ENCODE measurements at places on chromosomes 16 and 17. TPM values are rescaled to one million over a fixed set of nuclear protein-coding genes. Genes with fewer than 3 reads are reported as not detected.

CD68 gene
- total RNA-seq, result 15.8 TPM

ATP1B2 gene
- total RNA-seq, result 8.3 TPM

CETP gene
- 24.0 TPM for total RNA-seq

AANAT gene
- total RNA-seq, result not detected

SLC6A2 gene
- not detected for total RNA-seq

DNA sequence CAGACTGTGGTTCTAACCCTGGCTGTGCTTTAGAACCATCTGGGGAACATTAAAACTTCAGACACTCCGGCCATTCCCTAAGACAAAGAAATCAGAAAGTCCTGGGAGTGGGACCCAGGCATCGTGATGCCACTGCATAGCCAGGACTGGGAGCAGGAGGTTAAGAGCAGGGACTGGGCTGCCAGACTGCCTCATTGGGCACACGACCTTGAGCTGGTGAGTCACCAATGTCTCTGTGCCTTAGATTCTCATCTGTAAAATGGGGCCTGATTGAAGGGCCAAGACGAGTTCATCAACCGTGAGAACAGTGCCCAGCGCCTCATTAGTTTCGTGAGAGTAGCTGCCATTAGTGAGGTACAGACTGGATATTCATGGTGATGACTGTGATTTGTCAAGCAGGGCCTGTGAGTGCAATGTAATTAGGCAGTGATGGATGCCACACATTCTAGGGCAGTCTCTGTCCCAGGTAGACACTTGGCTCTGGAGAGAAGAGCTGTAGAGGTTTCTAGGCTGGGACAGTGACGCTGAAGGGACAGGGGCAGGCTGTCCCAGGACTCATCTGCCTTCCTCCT lies 196.8 kb downstream of the NTN1 start:
- peaks cover 4% of the 10 kb centered on the region for H3K36me3 ChIP-seq
- H3K4me1 ChIP-seq, result no peaks in the 10 kb centered on the region
- no peak overlapping the region for H3K27ac ChIP-seq
- no peak overlapping the region for H3K4me3 ChIP-seq
- H3K27me3 ChIP-seq, result no peaks in the 10 kb centered on the region

GRCh38 chr16:53061256-53061655 lies 6.5 kb downstream of the CHD9 start:
- H3K27ac ChIP-seq, result no peak overlapping the region
- H3K36me3 ChIP-seq, result no peaks in the 10 kb centered on the region

DNA sequence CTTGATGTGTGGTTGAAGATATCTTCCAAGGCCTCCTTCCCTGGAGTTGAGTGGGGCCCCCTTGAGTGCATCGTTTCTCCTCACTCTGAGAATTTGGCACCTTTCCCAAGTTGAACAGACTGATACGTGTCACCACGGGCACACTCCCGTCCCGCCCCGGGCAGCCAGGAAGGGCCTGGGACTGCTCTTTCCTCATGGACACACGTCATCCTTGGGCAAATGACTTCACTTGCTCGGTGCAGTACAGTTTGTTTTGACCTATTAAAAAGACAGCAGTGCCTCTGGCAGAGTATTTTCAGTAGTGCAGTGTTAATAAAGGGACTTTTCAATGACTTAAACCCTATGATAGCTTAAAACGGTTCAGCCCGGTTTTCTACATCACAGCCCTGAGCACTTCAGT lies 59.9 kb downstream of the SEC14L1 start:
- no peaks in the 10 kb centered on the region for H3K27me3 ChIP-seq
- H3K4me1 ChIP-seq, result no peaks in the 10 kb centered on the region
- peaks cover 32% of the 10 kb centered on the region for H3K36me3 ChIP-seq

DNA sequence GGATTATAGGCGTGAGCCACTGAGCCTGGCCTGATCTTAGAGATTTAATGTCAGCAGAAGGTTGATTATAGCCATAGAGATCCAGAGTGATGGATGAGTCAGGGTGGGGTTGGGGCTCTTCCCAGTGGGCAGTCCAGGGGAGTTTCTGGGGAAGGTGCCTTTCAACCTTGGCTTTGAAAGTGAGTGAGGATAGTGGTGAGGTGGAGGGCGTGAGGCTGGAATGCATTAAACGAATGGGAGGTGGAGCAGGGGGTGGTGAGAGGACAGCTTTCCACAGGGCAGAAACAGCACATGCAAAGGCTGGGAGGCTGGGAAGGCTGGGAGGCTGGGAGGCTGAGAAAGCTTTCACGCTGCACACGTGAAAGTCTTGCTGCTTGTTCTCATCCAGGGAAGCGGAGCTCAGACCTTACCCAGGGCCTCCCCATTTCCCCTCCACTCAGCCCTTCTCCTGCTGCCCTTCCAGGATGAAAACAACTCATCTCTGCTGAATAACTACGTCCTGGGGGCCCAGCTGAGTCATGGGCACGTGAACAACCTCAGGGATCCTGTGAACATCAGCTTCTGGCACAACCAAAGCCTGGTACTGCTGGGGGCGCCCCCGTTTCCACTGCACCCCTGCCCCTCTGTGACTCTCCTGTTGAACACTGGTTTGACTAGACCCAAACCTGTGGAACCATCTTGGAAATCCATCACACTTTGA lies 22.3 kb downstream of the ADGRG5 start:
- no peaks in the 10 kb centered on the region for H3K36me3 ChIP-seq
- H3K4me3 ChIP-seq, result no peak overlapping the region
- no peak overlapping the region for H3K27ac ChIP-seq
- no peaks in the 10 kb centered on the region for H3K4me1 ChIP-seq
- DNase-seq, result no peak
- H3K27me3 ChIP-seq, result no peaks in the 10 kb centered on the region

GRCh38 chr17:69390795-69391501 lies 23.5 kb upstream of the MAP2K6 start:
- H3K4me3 ChIP-seq, result peak overlapping the region; percentile 77
- H3K27ac ChIP-seq, result no peak overlapping the region
- no peaks in the 10 kb centered on the region for H3K4me1 ChIP-seq
- no peak for DNase-seq
- no peaks in the 10 kb centered on the region for H3K36me3 ChIP-seq
- no peaks in the 10 kb centered on the region for H3K27me3 ChIP-seq

DNA sequence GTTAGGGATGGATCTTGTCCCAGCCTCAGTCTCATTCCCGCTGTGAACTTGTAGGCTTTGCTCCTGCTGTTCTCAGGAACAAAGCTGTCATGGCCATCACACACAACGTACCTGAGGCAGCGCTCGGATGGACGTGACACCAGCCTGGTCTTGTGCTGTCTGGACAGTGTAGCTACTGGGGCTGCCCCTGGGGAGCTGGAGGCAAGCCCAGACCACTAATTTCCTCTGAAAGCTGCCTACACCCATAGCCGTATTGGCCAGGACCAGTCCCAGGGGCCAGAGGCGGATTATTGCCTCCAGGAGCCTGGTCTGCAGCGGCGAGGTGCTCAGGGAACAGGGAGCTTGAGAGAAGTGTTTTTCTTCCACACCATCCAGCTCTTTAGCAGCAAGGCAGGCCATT lies 11.7 kb downstream of the ZNHIT3 start:
- DNase-seq, result no peak
- peaks cover 47% of the 10 kb centered on the region for H3K36me3 ChIP-seq
- H3K27me3 ChIP-seq, result no peaks in the 10 kb centered on the region
- no peak overlapping the region for H3K27ac ChIP-seq
- H3K4me1 ChIP-seq, result peaks cover 13% of the 10 kb centered on the region
- no peak overlapping the region for H3K4me3 ChIP-seq

- H3K27me3 ChIP-seq, result no peaks in the 10 kb centered on the region
- DNase-seq, result no peak
- H3K36me3 ChIP-seq, result no peaks in the 10 kb centered on the region
- no peak overlapping the region for H3K4me3 ChIP-seq
- H3K4me1 ChIP-seq, result peaks cover 5% of the 10 kb centered on the region
Observed at GRCh38 chr17:74190154-74190553, 13.3 kb upstream of the RPL38 start.

- no peak overlapping the region for H3K4me3 ChIP-seq
- no peaks in the 10 kb centered on the region for H3K4me1 ChIP-seq
- H3K27me3 ChIP-seq, result no peaks in the 10 kb centered on the region
- DNase-seq, result no peak
Observed at GRCh38 chr16:69005641-69006355, 99.7 kb upstream of the HAS3 start.

DNA sequence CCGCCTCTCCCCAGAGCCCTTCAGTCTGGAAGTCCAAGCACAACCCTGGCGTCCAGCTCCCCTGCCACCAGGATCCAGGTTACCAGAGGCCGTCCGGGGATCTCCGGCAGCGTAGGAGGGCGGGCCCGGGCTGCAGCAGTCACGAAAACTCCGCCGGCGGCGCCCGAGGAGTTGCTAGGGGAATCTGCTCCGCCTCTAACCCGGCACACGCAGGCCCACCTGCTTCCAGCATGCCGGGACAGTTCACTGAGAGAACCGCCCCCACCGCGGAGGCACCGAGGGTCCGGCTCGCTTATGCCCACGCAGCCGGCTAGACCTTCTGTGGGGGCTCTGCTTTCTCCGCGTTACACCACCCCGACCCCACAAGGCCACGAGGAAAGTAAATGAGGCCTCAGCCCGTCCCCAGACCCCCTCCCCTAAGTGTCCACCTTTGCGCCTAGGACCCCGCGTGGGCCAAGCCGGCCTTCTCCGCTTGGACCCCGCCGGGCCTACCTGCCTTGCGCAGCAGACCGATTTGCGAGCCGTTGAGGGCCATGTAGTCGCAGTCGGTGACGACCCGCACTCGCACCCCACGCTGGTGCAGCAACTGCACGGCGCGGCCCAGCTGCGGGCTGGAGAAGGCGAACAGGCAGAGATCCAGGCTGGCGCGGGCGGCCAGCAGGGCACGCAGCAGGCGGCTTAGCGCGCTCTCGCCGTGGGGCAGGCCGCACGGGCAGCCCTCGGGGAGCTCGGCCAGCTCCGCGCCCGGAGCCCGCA lies 587 bp downstream of the PLD6 start:
- no peaks in the 10 kb centered on the region for H3K27me3 ChIP-seq
- peaks cover 17% of the 10 kb centered on the region for H3K4me1 ChIP-seq
- peaks cover 7% of the 10 kb centered on the region for H3K36me3 ChIP-seq
- H3K27ac ChIP-seq, result peak overlapping the region; percentile 81

- no peaks in the 10 kb centered on the region for H3K27me3 ChIP-seq
- no peak overlapping the region for H3K4me3 ChIP-seq
- H3K27ac ChIP-seq, result no peak overlapping the region
- no peaks in the 10 kb centered on the region for H3K36me3 ChIP-seq
Observed at GRCh38 chr17:68660302-68660701, 59.1 kb upstream of the FAM20A start.

DNA sequence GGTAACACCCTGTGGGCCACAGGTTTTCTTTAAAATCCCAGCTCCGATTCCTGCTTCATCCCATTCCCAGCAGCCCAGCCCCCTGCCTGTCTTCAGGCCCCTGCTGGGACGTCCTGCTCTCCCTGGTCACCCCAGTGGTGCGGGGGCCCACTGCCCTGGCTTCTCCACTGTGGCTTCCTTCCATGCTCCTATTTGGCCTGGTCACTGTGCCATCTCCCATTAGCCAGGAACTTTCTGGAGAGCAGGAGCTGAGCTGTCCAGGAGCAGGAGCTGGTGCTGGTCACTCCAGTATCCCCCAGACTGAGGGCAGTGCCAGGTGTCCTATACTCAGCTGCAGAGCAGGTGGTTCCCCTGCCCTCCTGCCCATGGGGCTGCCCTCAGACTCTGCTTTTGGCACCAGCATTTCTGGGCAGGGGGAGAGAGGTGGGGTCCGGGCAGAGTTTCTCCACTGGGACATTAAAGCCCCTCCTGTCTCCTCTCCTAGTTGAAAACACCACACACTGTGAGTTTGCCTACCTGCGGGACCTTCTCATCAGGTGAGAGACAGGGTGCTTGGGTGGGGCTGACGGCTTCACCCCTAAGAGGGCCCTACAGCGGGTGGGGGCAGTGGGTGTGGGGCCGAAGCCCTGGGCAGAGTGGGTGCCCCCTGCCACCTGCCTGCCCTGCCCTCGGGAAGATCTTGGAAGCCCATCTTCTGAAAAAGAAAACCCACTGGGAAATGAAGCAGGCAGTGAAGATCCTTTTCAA lies 356.2 kb downstream of the SEC14L1 start:
- no peak overlapping the region for H3K27ac ChIP-seq
- no peak overlapping the region for H3K4me3 ChIP-seq
- no peaks in the 10 kb centered on the region for H3K27me3 ChIP-seq
- peaks cover 8% of the 10 kb centered on the region for H3K36me3 ChIP-seq
- H3K4me1 ChIP-seq, result no peaks in the 10 kb centered on the region
